ENCODE measurements at places on chromosomes 5 and 9.

DNA sequence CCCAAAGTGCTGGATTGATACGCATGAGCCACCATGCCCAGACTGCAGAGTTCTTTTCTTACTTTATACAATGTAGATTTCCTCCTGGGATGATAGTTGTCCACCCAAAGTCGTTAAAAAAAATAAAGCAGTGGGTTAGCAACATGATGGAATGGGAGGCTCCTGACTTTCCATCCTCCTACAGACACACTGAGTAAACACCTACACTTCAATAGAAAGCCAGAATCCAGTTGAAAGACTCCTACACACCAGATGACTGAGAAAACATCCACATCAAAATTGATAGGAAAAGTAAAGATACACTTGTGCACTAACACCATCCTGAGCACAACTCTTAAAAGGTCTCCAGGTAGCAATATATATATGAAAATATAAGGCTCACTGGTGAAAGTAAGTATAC lies 95.0 kb upstream of the TUT7 start:
- DNase-seq, result no peak

DNA sequence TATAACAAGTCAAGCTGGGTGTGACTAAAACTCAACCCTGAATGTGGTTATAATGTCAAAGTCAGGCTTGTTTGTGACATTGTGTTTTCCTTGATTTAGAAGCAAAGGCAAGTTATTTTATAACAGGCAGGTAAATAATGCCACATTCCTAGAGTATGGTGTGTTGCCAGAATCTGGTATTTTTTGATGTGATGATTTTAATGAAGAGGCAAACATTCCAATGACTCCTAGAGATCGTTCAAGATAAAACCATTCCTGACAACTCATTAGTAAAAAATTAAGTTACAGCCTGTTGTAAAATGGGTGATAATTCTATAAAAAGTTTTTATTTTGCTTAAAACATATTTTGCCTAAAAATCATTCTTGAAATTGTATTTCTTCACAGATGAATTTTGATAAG lies 60.0 kb downstream of the RAB14 start:
- DNase-seq, result no peak

DNA sequence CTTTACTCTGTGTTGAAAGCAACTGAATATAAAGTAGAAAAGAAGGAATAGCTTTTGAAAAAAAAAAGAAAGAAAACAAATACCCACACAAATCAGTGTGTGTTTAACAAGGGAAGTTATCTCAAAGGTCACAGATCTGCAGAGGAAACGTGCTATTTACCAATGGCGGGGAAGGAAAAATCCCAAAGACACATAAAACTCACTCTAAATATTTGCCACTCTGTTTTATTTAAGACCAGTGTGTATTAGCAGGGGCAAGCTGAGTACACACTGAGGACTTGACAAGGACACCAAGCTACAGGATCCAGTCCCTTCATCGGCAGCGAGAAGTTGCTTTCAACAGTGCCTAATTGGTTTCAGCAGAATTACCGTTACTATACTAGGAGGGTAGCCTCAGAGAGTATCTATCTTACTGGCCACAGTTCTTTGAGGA lies 252.5 kb downstream of the DEPDC1B start:
- DNase-seq, result no peak

DNA sequence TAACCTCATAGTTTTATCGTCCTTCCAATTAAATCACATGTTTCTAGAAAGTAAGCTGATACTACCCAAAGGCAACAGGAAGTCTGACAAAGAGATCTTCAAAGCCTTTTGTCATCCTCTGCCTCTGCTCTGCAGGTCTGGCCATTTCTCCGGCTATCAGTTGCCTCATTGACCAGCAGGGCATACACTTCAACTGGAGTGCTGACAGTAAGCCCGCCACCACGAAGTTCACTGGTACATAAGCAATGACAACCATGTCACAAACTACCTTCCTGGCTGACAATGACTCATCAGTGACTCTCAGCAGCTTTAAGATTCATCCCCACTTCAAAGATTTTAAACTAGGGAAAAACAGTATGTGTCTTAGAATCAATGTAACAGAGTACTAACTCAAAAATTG lies 20.6 kb downstream of the SPTLC1 start:
- peak; percentile 29 for DNase-seq

DNA sequence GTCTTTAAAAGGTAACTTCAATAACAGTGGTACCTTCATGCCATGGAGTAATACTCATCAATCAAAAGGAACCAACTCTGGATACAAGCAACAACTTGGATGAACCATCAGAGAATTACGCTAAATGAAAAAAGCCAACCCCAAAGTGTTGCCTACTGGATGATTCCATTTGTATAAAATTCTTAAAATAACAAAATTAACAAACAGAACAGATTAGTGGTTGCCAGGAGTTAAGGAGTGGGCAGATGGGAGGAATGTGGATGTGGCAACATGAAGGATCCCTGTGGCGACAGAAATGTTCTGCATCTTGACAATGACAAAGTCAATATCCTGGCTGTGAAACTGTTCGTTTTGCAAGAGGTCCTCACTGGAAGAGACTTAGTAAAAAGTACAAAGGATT lies 50.5 kb downstream of the SPTLC1 start:
- no peak for DNase-seq

GRCh38 chr9:75604661-75605060 lies 285.8 kb upstream of the PCSK5 start:
- peak; percentile 3 for DNase-seq

DNA sequence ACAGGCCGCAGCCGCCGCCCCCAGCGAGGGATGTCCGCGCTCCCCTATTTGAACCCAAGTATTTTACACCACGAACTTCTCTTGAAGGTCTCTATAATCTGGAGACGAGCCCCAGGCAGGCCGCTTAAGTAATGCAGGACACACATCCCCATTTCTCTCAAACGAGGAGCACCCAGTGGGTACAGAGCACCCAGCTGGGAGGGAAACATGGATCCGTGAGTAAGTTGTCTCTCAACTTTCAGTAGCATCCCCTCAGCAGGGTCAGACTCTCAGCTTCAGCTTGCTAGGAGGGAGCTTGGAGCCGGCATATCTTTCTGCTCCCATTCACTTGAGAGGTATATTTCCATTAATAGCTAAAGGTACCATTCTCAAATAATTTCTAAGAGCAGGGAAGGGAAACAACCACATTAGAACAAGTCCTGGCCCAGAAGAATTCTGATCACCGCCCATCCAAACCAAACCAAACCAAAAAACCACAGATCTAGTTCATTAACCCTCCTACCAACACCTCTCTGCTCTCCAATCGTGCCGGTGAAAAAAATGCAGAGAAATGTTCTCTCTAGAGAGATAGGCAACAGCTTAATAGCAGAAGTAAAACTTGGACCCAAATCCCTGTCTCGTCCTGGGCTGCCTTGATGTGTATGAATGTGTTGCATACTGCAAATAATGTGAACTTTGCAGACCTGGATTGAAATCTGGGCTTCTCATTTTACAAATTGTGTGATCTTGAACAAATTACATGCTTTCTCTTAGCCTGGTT lies 910 bp downstream of the TDRD7 start:
- DNase-seq, result no peak

DNA sequence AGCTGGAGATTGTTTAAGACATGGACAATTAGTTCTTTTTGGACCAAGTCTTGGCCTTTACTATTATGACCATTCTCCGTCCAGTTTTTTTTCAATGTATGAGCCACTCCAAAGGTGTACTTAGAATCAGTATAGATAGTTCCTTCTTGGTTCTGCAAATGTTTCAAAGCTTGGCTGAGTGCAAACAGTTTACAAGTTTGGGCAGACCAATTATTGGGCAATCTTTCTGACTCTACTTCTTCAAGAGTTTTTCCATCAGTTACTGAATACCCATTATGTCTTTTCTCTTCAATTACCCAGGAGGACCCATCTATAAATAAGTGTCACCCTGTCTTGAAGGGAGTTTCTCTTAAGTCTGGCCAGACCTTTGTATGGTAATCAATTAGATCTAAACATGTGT lies 15.5 kb downstream of the IFT74 start:
- DNase-seq, result no peak

DNA sequence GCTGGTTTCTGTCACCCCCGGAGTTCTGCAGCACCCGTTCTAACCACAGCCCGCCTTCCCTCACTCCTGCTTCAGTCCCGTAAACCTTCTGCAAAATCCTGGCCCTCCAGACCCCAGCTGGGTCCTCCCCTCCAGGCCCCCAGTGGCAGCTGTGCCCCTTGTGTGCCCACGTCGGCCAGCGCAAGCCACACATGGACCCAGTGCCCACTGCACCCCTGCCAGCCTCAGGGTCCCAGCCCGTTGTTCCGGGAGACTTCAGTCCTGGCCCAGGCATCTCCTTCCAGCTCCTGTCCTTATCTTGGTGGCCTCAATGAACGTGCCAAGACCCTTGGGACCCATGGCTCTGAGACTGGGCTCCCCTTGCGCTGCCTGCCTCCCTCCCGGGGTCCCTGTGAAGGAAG lies 43.2 kb downstream of the EXD3 start:
- DNase-seq, result no peak

DNA sequence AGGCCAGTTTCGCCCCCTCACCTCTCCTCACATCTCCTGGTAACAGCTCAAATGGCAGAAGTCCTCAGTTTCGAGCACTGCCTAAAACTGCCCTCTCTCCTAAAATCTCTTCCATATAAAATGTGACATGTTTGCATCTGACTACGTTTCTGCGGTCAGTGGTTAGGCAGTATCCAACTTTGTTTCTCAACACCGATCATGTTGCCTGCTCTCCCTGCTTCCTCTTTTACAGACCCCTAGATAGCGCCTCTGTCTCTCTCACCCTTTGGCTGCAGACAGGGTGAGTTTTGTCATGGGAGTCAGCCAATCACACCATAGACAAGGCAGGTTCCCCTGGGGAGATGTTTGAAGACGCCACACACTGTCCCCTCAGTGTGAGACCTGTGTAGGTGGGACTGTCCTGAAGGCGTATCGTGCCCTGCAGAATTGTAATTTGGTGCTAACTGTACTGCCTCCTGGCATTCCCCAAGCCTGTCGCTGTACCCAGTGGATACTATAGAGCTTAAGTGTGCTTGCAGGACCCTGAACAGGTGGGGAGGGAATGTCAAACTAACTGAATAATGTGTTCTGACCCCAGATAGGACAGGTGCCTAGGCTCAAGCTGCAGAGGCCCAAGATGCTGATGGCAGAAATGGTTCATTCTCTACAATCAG lies 1.1 kb downstream of the HEXB start:
- no peak for DNase-seq

- no peak for DNase-seq
Measured at GRCh38 chr9:76216161-76216649, 178.0 kb downstream of the RFK start.

DNA sequence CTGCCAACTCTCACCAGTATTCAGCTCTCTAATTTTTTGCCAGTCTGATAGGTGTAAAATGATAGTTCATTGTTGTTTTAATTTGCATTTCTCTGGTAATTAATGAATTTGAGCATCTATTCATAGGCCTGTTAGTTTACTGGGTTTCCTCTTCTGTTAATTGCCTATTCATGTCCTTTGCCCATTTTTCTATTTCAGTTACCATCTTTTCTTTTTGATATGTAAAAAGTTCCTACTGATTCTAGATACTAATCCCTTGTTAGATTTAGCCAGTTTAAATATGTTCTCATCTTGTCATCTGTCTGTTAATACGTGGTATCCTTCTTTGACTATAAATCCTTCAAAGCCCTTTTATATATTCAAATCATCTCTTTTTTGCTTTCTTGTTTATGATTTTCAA lies 247.8 kb downstream of the ARHGAP26 start:
- DNase-seq, result no peak

- no peak for DNase-seq
Measured at GRCh38 chr9:115757461-115757860, 396.1 kb upstream of the PAPPA start.

GRCh38 chr5:64682608-64683007 lies 7.7 kb upstream of the SHISAL2B start:
- no peak for DNase-seq

- DNase-seq, result no peak
Measured at GRCh38 chr5:146646441-146646840, 130.5 kb upstream of the GPR151 start.

DNA sequence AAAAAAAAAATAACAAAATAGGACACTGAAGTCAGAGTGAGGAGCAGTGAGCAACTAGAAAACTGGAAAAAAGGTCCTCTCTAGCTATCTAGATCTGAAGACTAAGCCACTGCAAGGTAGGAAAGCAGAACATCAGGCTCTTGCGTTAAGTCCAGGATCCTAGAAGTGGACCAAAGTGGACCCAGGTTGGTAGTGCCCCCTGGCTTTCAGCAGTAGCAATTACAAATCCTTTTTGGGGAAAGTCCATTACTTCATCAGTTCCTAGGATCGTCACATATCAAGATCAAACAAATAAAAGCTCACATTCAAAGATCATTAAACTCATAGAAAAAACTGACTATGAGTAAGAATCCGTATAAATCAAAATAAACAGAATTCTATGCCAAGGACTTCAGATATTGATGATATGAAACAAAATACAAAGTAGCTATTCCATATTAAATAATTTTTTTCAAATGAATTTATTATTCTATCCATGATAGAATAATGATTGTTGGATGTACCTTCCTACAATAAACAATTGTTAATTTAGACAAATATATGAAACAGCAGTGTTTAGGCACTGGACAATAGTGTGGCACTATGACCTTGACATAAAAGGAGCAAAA lies 6.5 kb upstream of the RICTOR start:
- peak; percentile 57 for DNase-seq

Measured in CD4-positive, alpha-beta T cell treated with Interleukin-4 for 4 hours (primary cell).